ENCODE measurements at places on chromosomes 1 and 21. TPM values are rescaled to one million over a fixed set of nuclear protein-coding genes. Genes with fewer than 3 reads are reported as not detected.

DNA sequence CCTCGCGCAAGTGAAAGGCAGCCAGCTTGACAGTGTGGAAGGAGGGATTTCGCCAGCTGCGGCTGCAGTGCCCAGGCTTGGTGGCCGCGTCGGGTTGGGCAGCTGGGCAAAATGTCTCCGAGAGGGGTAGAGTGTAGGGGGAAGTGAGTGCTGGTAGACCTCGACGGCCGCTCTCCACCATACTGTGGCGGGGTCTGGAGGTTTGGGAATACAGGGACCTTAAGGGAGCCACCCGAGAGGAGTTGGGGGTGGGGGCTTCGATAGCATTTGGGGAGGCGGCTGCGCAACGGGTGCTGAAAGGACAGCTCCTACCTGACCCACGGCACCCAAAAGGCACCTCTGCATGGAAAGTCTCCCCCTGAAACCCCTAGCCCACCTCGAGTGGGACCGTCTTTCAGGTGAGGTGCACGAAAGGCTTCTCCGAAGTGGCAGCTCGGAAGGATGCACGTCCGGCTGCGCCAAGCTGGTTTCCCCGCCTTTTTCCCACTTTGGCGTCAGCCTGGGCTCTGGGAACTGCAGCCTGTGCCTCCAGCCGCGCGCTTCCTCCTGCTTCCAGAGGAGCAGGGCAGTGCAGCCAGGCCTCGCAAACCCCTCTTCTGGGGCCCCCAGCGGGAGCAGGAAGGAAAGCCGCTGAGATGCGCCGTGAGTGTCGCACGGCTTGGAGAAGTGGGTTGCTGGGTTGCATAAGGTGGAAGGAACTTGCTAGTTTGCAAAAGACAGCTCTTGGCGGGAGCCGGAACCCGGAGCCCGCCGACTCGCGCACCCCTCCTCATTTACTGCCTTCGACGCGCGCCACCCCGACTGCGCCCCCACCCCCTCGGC, 531 bp upstream of the HMGN2 start:
- DNase-seq = peak; percentile 78

GRCh38 chr1:7284839-7285435, 486.2 kb upstream of the VAMP3 start:
- DNase-seq = no peak

DNA sequence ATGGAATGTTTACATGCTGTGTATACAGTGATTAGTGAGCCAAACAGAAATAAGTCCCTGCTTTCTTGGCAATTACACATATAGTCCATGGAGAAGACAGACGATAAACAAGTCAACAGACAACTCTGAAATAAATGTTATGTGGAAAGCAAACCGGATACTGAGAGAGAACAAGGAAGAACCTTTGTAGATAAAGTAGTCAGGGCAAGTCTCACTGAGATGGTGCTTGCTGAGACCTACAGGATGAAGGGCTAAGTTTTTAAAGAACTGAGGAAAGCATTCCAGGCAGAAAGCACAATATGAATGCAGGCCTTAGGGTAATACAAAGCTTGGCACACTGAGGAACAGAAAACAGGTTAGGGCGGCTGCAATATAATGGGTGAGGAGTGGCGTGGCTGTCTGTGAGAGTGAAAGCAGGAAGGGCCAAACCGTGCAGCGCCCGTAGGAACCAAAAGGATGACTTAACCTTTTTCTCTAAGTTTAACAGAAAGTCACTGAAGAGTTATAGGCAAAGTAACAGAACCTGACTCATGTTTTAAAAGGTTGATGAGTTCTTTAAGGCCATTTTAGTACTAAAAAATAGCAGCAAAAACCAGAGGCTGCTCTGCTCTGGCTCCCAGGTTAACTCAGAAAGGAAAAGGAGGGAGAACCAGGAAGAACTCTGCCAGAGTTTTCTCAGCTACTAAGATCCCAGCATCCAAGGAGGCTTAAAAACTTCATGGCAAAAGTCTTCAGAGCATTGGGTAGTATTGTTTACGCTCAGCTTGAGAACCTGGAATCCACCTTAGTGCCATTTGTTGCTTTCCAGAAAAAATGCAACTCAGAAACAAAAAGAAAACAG, 8.7 kb upstream of the TTF2 start:
- no peak for DNase-seq

DNA sequence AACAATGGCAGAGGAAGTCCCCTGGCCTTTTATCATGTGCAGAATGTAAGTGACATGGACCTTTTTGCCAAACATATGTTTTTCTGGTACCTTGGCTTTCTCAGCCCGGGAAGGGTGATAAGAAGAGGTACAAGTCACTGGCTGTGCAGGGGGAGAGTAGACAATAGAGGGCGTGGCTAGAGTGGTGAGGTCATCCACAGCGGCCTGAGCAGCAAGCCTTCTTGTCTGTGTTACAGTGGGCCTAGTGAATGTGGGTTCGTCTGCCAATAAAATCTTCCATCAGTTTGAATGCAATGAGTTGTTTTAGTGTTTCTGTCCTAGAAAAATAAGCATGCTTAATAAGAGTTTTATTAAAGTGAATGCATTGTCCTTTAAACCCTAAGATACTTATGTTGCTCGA, 59.0 kb upstream of the PGD start:
- DNase-seq = peak; percentile 46

The VHLL gene
- not detected for total RNA-seq

The CELA2A gene
- not detected for total RNA-seq
